ENCODE measurements at places on chromosomes 5 and 9. TPM values are rescaled to one million over a fixed set of nuclear protein-coding genes. Genes with fewer than 3 reads are reported as not detected.

The LCN6 gene
- total RNA-seq: not detected

The SLC25A2 gene
- 0.31 TPM for total RNA-seq

The CER1 gene
- total RNA-seq: not detected

The CCDC152 gene
- total RNA-seq: 3.8 TPM

The EPB41L4B gene
- under 0.01 TPM for total RNA-seq

The IQGAP2 gene
- 1.6 TPM for total RNA-seq

The RMRP gene
- 33,640 TPM for total RNA-seq

The STING1 gene
- total RNA-seq: 57.2 TPM

The AGXT2 gene
- not detected for total RNA-seq

Data from aortic smooth muscle cell (primary cell).